ENCODE measurements at places on chromosomes 4 and X.

GRCh38 chrX:151999813-152000212 lies 25.3 kb upstream of the GABRE start:
- no peak for DNase-seq

GRCh38 chr4:33494150-33494549 lies 2750.2 kb downstream of the ARAP2 start:
- no peak for DNase-seq

- no peak for DNase-seq
Measured at GRCh38 chr4:72604324-72604723, 35.3 kb upstream of the ADAMTS3 start.

GRCh38 chr4:144575181-144575580 lies 70.8 kb upstream of the HHIP start:
- DNase-seq, result no peak

DNA sequence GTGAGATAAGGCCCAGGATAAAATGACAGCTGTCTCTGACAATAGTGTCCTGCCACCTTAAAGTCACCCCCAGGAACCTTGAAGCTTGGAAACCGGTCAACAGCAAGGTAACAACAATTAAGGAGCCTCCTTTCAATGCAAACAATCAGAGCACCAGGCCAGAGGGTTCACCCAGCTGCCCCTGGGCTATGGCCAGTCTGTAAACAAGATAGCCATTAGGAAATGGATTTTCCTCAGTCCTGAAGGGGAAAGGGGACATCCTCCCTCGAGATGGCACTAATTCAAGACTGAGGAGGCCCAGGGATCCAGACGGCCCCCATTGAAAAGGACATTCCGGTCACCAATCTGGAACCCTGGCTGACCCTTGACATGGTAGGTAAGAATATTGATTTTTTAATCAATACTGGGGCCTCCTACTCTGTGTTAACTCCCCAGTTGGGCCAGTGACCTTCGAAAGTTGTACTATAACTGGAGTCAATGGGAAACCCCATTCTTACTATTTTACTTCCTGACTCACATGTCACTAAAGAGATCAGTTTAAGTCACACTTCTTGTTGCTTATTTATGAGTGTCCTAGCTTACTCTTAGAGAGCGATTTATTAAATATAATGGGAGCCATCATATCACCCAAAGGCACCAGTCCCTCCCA lies 61.7 kb upstream of the CT45A1 start:
- no peak for DNase-seq

DNA sequence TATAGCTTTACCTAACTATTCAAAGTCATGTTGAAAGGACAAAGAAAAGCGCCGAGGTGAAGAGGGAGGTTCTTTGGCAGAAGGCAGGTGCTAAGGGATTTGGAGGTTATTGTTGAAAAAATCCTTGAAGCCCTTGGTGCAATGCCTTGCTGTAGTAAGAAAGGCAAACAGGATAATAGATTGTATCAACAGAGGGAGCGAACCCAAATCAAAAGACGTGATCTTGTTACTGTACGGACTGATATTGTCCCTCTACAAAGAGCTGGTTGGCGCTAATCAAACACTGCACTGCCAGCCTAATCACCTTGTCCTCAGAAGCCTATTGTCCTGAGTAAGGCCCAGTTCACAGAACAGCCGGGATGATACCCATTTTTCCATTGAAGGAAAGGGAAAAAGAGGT lies 182.9 kb downstream of the ZIC3 start:
- DNase-seq, result no peak

DNA sequence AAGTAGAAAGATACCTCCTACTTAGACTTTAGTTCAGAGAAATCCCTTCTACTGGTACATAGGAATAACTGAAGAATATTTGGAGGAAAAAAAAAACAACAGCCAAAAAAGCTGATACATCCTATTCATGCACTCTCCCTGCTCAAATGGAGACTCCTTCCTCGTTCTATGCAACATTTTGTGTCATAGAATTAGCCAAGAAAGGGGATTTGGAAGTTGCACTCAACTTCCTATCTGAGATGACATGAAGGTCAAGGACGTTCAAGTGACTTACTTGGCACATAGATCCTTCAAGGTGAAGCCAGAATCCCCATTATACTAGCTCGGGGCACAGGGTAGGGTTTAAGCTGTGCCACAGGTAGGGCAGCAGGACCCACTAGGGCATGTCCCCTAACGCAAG lies 56.2 kb upstream of the S100G start:
- DNase-seq, result no peak

DNA sequence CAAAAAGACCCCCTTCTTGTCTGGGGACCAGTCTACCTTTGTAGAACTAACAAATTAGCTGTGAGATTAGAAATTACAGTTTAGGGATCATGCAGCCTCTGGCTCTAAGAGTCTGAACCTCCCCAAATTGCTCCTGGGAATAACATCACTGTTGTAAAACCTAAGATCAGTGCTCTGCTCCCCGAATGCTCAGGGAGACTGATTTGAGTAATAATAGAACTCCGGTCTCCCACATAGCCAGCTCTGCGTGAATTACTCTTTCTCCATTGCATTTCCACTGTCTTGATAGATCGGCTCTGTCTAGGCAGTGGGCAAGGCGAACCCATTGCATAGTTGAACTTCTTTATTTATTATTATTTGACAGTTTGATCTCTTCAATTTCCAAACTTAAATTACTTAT lies 160.8 kb upstream of the VCX3A start:
- DNase-seq, result no peak

DNA sequence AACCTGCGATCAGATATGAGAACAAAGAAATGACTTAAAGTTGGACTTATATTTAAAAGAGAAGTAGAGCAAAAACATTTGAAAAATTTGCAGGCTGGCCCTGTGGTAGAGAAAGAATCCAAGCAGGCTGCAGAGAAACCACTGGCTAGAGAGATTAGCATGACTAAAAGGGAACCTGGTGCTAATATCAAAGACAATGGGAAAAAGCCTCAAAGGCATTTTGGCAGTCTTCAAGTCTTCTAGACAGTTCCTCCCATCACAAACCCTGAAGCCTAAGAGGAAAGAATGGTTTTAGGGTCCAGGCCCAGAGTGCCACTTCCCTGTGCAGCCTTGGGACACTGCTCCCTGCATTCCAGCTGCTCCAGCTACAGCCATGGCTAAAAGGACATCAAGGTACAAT lies 33.4 kb downstream of the KCTD8 start:
- DNase-seq, result no peak

- no peak for DNase-seq
Measured at GRCh38 chr4:112514647-112515197, 1.3 kb downstream of the NEUROG2 start.

DNA sequence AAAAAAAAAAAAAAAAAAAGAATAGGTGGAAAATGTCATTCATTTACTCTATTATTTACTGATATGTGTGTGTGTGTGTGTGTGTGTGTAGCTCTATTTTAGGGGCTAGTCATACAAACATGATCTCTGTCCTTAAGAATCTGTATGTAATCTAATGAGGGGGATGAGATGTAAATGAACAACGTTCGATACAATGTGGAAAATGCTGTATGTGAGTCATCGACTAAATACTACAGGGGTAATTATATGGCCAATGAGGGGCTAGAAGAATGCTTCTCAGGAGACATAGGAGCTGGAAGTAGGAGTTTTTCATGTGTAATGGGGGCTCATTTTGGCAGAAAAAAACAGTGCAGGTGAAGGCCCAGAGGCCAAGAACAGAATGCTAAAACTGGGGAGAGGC lies 41.9 kb downstream of the LEF1 start:
- DNase-seq, result no peak

DNA sequence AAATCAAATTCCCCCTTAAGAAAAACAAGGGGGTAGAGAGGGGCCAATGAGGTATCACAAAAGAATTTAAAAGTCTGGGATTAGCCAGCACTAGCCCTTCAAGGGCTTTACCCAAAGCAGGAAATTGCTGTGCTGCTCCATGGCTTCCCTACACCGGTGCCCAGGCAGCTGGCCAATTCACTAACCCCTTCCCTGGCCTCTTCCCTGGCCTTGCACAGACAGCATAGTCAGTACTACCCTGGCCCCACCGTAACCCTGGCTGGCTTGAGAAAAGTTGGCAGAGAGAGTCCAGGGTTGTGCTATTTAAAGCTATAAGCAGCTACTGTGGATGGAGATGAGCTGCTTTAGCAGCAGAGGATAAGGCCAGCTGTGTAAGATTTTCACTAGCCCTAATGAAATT lies 43.1 kb downstream of the ADAMTS3 start:
- no peak for DNase-seq

Data from hematopoietic multipotent progenitor cell treated with erythropoietin and hydrocortisone succinate and interleukin-3 and kit ligand, for 15 days (in vitro differentiated cells).